Activated CD8-positive, alpha-beta memory T cell treated with anti-CD3 and anti-CD28 coated beads, Interleukin-2, amount 10 ng/mL, durations not matched to agents 7 days and 5 days (primary cell): ENCODE measurements at places on chromosomes 7 and 10. TPM values are rescaled to one million over a fixed set of nuclear protein-coding genes. Genes with fewer than 3 reads are reported as not detected.
A peak's percentile ranks its signal among the peaks of the same experiment; 100 is the strongest.

CTBP2 gene
- 0.61 TPM for total RNA-seq

DNA sequence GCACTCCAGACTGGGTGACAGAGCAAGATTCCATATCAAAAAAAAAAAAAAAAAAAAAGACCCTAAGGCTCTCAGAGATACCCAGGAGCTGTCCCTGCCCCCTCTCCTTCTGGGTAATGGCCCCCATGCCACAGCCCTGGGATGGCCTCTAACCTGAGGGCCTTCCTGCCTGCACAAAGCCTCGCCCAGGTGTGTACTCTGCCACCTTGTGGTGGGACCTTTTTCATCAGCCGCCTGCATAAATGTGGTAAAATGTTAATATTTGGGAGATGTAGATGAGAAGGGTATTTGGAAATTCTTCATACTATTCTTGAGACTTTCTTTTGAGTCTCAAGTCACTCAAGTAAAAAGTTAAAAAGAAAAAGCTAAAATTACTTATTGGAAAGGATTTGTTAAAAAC, 46.3 kb upstream of the RNF216 start:
- no peak overlapping the region for H3K27ac ChIP-seq
- H3K4me3 ChIP-seq = no peak overlapping the region
- no peaks in the 10 kb centered on the region for H3K36me3 ChIP-seq
- H3K27me3 ChIP-seq = no peaks in the 10 kb centered on the region

DNA sequence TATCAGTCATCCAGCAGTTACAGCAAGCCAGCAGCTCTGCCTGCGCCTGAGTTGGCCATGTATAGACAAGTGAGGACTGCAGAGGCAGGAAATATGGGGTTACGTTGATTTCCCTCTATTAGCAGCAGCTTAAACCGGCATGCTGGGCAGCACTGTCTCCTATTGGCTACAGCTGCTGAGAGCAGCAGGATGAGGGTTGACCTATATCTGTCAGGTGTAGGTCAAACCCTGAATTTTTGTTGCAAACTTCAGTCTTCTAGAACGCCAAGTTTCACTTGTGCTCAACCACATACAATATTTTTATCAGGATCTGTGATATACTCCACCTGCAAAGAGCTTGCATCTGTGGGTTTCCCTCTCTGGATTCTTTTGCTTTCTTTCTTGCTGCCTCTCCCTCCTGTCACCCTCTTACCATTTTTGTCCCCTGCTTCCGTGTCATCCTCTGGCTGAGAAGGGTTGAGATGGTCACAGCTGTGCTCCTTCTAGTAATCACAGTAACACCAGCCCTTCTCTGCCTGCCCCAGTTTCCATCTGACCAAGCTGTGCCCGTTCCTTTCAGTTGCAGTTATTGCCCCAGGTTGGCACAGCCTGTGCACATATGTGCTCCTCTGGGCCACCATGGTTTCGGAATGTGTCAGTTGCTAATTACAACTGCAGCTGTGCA, 23.8 kb upstream of the GLCCI1 start:
- peak overlapping the region; percentile 75 for H3K4me3 ChIP-seq
- H3K27me3 ChIP-seq = no peaks in the 10 kb centered on the region
- H3K36me3 ChIP-seq = peaks cover 4% of the 10 kb centered on the region
- peak overlapping the region; percentile 96 for H3K27ac ChIP-seq

STK17A gene
- 86.1 TPM for total RNA-seq

DNA sequence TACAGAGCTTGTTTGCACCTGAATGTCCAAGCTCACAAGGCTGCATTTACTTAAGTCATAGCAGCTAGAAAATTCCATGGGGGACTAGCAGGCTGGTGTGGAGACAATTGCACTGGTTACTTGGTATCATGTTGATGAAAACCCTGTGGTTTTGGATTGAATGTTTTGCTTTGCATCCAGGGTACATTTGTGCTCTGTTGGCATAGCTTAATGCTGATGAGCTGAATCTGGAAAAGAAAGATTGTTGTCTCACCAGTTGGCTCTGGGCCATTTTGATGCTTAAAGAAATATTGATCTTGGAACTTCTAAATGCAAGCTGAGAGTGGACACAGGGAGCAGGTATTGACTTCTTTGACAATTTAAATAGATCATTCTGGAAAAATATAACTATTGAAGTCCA, 122.5 kb upstream of the MBL2 start:
- H3K36me3 ChIP-seq = no peaks in the 10 kb centered on the region
- no peak overlapping the region for H3K4me3 ChIP-seq
- no peaks in the 10 kb centered on the region for H3K27me3 ChIP-seq

GRCh38 chr10:36778651-36779050, 346.7 kb upstream of the ANKRD30A start:
- no peak for DNase-seq
- H3K27ac ChIP-seq = no peak overlapping the region
- no peaks in the 10 kb centered on the region for H3K27me3 ChIP-seq
- no peak overlapping the region for H3K4me3 ChIP-seq
- H3K36me3 ChIP-seq = no peaks in the 10 kb centered on the region
- H3K4me1 ChIP-seq = no peaks in the 10 kb centered on the region

DNA sequence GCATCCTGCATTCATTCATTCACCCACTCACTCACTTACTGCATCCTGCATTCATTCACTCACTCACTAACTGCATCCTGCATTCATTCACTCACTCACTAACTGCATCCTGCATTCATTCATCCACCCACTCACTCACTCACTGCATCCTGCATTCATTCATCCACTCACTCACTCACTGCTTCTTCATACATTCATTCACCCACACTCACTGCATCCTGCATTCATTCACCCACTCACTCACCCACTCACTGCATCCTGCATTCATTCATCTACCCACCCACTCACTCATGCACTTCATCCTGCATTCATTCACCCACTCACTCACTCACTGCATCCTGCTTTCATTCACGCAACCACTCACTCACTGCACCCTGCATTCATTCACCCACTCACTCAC, 1.5 kb upstream of the SNX8 start:
- peaks cover 10% of the 10 kb centered on the region for H3K4me1 ChIP-seq
- no peaks in the 10 kb centered on the region for H3K27me3 ChIP-seq
- no peak overlapping the region for H3K27ac ChIP-seq
- no peak for DNase-seq

- H3K36me3 ChIP-seq = no peaks in the 10 kb centered on the region
- DNase-seq = no peak
- H3K27ac ChIP-seq = no peak overlapping the region
- H3K4me3 ChIP-seq = no peak overlapping the region
Observed at GRCh38 chr10:100705139-100705538, 40.2 kb upstream of the PAX2 start.

DNA sequence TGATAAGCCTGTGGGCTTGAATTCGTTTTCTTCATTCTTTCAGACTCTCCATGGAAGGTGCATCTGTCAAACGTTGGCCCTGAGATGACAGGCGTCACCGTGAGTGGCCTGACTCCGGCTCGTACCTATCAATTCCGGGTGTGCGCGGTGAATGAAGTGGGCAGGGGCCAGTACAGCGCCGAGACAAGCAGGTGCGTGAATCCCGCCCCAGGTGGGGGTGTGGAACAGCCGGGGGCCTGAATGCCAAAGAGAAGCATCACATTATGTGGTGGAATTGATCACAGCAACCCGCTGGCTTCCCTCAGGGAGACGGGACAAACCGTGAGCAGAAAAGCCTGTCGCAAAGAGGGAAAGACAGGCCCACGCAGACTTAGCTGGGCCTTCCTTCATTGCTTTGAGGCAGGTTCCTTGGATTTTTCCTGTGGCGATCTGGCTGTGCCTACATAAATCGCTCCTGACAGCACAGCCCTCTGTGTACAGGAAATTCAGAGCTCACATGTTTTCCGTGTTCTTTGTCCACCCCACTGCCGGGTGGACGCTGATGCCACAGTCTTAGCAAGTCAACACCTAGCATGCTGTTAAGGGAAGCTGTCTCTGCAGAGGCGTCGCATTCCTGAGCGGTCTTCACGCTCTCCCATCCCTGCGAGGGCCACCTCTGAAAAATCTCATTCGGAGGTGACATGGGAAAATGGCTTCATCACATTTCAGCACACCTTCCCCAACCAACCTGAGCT, 671.0 kb upstream of the FOXK1 start:
- DNase-seq = peak; percentile 18
- no peaks in the 10 kb centered on the region for H3K4me1 ChIP-seq
- H3K27me3 ChIP-seq = peaks cover 2% of the 10 kb centered on the region
- H3K36me3 ChIP-seq = no peaks in the 10 kb centered on the region
- no peak overlapping the region for H3K27ac ChIP-seq

GRCh38 chr7:50446542-50446960, 3.6 kb downstream of the FIGNL1 start:
- no peak overlapping the region for H3K4me3 ChIP-seq
- H3K27ac ChIP-seq = peak overlapping the region; percentile 16
- DNase-seq = peak; percentile 51
- H3K4me1 ChIP-seq = peaks cover 55% of the 10 kb centered on the region
- H3K36me3 ChIP-seq = peaks cover 49% of the 10 kb centered on the region

PTTG1IP2 gene
- total RNA-seq = not detected

- H3K36me3 ChIP-seq = no peaks in the 10 kb centered on the region
- H3K4me1 ChIP-seq = no peaks in the 10 kb centered on the region
- peaks cover 20% of the 10 kb centered on the region for H3K27me3 ChIP-seq
- H3K27ac ChIP-seq = no peak overlapping the region
Observed at GRCh38 chr10:61271127-61271780, 181.9 kb downstream of the TMEM26 start.

IDI2 gene
- total RNA-seq = not detected

- H3K36me3 ChIP-seq = no peaks in the 10 kb centered on the region
- no peaks in the 10 kb centered on the region for H3K27me3 ChIP-seq
- H3K4me3 ChIP-seq = no peak overlapping the region
- H3K4me1 ChIP-seq = no peaks in the 10 kb centered on the region
- no peak overlapping the region for H3K27ac ChIP-seq
- no peak for DNase-seq
Observed at GRCh38 chr7:115496006-115496405, 534.6 kb downstream of the TFEC start.

CASTOR2 gene
- 5.7 TPM for total RNA-seq

- H3K27me3 ChIP-seq = no peaks in the 10 kb centered on the region
- DNase-seq = no peak
- H3K36me3 ChIP-seq = no peaks in the 10 kb centered on the region
- H3K4me1 ChIP-seq = no peaks in the 10 kb centered on the region
- no peak overlapping the region for H3K27ac ChIP-seq
Observed at GRCh38 chr7:31462636-31463035, 51.3 kb upstream of the ITPRID1 start.

DNA sequence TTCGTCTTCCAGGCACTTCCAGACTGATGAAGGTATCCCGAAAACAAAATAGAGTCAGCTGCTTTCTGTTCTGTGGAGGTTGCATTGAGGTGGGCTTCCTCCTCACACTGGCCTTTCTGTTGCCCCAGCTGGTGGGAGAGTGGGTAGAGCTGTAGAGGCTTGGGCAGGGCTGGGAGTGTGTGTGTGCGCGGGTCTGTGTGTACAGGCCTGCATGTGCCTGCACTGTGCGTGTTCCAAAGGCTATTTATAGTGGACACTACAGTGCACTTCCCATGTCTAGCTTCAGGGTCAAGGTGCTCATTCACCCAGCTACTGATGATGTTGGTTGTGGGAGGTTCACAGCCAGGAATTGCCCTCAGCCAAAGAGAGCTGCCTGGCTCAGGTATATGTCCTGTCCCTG, 260.1 kb upstream of the HABP2 start:
- DNase-seq = no peak
- H3K27ac ChIP-seq = no peak overlapping the region
- H3K36me3 ChIP-seq = no peaks in the 10 kb centered on the region
- peaks cover 10% of the 10 kb centered on the region for H3K27me3 ChIP-seq
- H3K4me3 ChIP-seq = no peak overlapping the region
- no peaks in the 10 kb centered on the region for H3K4me1 ChIP-seq
